Activated naive CD8-positive, alpha-beta T cell treated with anti-CD3 and anti-CD28 coated beads for 36 hours (primary cell): ENCODE measurements at places on chromosomes 7 and 10. TPM values are rescaled to one million over a fixed set of nuclear protein-coding genes. Genes with fewer than 3 reads are reported as not detected.

Gene TMEM225B
- total RNA-seq = 0.42 TPM

Gene COBL
- total RNA-seq = not detected

Gene NME8
- total RNA-seq = not detected

Gene DGKI
- total RNA-seq = 1.8 TPM

GRCh38 chr7:1725199-1725690 is 55.2 kb downstream of the ELFN1 start:
- no peak for DNase-seq

DNA sequence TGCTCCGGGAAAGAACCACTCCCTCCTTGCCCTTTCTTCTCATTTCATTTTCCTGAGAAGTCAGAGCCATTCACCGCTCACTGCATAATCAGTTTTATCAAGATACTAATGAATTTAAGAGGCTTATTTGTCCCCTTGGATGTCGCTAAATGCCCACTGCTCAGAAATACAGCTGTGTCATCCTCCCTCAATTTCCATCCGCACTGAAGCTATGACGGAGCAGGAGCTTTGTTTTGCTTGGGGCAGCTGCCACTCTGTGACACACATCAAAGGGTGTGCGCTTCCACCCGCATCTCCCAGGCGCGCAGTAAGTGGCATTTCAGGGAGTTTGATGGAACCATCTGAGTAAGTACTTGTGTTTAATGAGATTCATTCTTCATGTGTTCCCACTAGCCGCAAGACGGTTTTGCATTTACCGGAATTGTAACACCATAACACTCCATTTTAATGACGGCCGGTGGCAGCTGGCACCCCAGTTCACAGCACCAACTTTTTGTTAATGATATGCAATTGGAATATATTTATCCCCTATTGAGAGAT is 103.8 kb upstream of the PARD3 start:
- DNase-seq = no peak

Gene HOXA7
- not detected for total RNA-seq

DNA sequence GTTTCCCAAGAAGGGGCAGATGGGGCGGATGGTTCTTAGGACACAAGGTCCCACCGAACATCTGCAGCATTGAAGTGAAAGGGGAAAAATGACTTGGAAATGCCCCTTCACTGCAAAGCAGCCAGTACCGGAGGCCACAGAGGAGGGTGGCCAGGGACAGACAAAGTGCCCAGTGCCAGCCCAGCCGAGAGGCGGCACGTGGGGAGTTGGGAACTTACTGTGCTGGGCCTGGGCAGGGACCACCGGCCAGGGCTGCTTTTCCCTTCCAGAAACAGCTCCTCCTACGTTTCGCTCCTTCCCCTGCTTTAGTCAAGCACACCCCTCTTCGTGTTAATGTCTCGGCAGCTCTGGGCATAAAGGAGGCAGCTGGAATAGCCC is 129.2 kb downstream of the TNS3 start:
- no peak for DNase-seq

DNA sequence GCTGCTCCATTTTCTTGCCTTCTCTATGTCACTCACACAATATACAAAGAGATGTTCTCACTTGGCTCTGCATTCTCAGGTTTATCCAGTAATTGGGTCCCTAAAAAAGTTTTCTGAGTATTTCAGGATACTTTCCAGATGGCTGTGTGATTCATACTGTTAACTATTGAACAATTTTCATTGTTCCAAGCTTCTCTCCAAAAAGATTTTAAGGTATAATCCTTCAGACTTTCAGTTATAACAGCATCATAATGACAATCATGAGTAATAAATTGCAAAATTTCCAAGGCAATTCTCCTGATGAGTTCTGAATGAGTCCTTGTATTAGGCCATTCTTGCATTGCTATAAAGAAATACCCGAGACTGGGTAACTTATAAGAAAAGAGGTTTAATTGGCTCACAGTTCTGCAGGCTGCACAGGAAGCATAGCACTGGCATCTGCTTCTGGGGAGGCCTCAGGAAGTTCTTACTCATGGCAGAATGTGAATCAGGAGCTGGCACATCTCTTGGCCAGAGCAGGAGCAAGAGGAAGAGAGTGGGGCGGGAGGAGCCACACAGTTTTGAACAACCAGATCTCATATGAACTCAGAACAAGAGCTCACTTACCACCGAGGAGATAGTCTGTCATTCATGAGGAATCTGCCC is 148.1 kb downstream of the SLC16A9 start:
- DNase-seq = no peak

- DNase-seq = no peak
Measured at GRCh38 chr10:103620352-103620740, 126.8 kb downstream of the NEURL1 start.

GRCh38 chr10:103653581-103654037 is 160.1 kb downstream of the NEURL1 start:
- no peak for DNase-seq

Gene POP7
- total RNA-seq = 85.6 TPM

GRCh38 chr7:134692344-134692705 is 45.7 kb downstream of the BPGM start:
- no peak for DNase-seq

Gene SRRT
- total RNA-seq = 297 TPM

DNA sequence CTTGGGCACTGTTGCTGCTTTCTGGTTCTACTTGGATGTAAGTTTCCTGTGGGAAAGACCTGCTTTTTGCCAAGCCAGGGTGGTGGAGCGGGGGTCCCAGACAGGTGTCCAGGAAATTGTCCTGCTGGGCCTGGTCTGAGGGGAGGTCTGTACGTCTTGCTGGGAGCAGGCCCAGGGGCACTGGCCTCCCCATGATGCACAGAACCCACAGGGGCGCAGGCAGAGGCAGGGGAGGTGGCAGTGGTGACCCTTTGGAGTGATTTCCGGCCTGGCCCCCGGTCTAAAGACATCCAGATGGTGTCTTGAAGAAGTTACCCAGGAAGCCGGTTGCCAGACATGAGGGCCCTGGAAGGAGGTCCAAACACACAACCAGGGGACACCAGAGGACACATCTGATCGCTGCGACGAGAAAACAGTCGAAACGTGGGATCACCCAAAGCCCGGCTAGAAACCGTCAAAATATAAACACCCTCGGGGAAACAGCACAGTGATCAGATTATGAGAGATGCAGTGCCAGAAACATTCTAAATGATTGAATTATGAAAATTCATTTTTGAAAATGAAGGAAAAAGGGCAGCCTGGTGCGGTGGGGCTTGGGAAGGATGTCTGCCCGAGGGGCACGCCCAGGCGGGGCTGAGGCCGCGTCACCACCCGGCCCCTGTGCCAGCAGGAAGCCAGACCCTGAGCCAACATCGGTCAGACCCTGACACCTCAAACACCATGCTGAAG is 59.6 kb downstream of the TMEM270 start:
- no peak for DNase-seq

- no peak for DNase-seq
Measured at GRCh38 chr7:30427296-30428070, 51.1 kb downstream of the NOD1 start.
